ENCODE measurements at places on chromosomes 4 and X.

DNA sequence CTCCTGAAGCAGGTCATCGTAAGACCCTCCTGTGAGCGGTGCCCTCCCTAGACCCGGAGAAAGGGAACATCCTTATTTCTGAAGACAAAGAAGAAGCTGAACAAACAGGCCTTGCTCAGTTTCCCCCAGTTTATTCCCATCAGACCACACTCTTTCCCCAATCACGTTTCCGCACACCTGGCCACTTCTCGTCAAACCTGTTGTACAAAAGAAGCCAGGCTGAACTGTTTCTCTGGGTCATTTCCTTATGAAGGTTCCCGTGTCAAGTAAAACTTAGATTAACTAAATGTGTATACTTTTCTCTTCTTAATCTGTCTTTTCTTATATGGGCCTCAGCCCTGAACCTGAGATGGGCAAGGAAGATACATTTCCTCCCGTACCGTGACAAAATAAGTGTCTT lies 111.6 kb upstream of the ENPP6 start:
- no peak for DNase-seq

- no peak for DNase-seq
These were observed 372.7 kb downstream of the INPP4B start for GRCh38 chr4:142473218-142473959.

DNA sequence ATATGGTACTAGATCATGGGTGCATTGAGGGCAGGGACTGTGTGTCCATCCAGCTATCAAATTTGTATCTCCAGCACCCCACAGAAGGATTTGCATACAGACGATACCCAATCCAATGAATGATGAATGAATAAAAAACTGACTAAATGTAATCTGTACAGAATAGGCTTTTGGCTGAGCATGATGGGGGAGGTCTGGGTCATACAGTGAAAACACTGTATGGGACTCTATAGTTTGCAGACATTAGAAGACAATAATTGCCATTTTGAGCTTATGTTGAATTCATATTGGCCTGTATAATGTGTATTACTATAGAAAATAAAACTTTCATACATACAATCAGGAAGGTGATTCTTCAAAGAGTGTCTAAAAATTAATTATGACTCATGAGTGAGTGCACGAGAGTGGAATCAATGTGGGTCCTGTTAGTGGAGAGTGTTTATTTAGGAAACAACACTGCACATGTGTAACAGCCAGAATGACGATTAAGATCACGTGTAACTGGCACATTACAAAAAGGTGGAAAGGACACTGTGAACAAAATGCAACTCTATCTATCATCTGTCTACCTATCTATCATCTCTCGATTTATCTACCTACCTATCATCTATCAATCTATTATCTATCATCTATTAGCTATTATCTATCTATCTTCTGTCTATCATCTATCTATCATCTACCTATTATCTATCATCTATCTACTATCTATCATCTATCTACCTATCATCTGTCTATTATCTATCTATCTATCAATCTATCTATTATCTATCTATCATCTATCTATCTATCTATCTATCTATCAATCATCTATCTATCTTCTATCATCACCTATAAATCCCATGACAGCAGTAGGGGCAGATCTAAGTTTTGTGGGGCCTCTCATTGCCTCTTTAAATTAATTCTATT lies 201.3 kb downstream of the PTTG2 start:
- no peak for DNase-seq

DNA sequence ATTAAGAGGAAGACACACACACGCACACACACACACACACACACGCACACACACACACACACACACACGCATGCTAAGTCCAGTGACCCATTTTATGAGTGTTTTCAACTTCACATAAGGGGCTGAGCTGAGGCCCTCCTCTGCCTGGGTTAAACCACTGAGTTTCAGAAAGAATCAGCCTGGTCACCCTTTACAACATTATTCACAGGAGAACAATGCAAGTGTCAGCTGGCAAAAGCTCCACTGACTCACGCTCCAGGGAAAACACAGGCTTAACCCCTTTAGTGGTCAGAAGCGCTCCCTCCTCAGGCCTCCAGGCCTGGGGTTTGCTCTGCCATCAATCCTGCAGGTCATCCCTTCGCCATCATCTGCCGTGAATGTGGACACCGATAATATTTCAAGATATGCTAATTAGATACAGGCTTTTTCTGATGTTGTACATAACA lies 46.9 kb downstream of the ACOX3 start:
- no peak for DNase-seq

GRCh38 chr4:31415629-31416028 lies 695.5 kb downstream of the PCDH7 start:
- no peak for DNase-seq

- no peak for DNase-seq
These were observed 44.9 kb downstream of the ZNF182 start for GRCh38 chrX:47958761-47959342.

- DNase-seq: no peak
These were observed 60.5 kb upstream of the ADGRG2 start for GRCh38 chrX:19182785-19183184.

DNA sequence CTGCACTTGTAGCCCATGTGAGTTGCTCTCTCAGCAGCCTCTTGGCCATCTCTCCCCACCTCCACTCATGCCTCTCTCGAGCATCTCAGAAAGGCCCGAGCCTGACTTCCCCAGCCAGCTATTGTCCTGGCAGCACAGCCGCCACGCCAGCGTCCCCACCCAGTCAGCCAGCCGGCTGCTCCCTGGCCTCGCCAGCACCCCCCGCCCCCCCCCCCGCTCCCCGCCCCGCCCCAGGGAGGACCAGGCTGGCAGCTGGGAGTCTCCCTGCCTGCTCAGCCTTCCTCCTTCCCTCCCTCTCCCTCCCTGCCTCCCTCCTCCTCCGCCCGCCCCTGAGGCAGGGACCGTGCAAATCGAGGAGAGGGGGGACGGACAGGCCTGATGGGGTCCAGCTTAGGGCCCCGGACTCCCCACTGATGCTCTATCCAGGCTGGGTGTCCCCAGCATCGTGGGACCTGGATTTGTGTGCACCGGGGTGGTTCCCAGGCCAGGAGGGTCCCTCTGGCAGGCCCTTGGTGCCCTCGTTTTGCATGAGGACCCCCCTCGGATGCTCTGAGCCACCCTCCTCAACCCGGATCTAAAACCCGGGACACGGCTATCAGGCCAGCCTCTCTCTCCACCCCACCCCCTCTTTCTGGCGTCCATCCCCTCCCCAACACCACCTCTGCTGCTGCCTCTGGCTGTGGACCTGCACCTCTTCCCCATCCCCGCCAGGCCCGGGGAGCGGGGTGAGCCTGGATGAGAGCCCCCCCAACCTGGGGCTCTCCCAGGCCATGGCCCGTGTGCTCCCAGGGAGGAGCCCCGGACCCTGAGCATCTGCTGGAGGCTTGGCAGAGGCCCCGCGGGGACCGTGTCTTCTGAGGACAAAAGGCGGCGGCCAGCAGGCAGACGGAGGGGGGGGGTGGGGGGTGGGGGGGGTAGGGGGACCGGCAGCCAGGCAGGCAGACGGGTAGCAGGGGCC lies at the start of gene GPR173:
TSS of gene GPR173 (plus strand) at position 621 of the 958 bp plus-strand sequence. CDS start 27,833 bp downstream, outside the sequence.
- no peak for DNase-seq

- DNase-seq: no peak
These were observed 38.6 kb downstream of the UNC5C start for GRCh38 chr4:95510145-95510544.

GRCh38 chrX:29699239-29699638 lies 516.1 kb upstream of the MAGEB2 start:
- no peak for DNase-seq

GRCh38 chr4:146343199-146343598 lies 128.9 kb downstream of the REELD1 start:
- DNase-seq: no peak

GRCh38 chr4:110626532-110627153 lies 3.8 kb upstream of the PITX2 start:
- DNase-seq: no peak

- DNase-seq: no peak
These were observed 4.3 kb downstream of the SEPSECS start for GRCh38 chr4:25155947-25156346.

DNA sequence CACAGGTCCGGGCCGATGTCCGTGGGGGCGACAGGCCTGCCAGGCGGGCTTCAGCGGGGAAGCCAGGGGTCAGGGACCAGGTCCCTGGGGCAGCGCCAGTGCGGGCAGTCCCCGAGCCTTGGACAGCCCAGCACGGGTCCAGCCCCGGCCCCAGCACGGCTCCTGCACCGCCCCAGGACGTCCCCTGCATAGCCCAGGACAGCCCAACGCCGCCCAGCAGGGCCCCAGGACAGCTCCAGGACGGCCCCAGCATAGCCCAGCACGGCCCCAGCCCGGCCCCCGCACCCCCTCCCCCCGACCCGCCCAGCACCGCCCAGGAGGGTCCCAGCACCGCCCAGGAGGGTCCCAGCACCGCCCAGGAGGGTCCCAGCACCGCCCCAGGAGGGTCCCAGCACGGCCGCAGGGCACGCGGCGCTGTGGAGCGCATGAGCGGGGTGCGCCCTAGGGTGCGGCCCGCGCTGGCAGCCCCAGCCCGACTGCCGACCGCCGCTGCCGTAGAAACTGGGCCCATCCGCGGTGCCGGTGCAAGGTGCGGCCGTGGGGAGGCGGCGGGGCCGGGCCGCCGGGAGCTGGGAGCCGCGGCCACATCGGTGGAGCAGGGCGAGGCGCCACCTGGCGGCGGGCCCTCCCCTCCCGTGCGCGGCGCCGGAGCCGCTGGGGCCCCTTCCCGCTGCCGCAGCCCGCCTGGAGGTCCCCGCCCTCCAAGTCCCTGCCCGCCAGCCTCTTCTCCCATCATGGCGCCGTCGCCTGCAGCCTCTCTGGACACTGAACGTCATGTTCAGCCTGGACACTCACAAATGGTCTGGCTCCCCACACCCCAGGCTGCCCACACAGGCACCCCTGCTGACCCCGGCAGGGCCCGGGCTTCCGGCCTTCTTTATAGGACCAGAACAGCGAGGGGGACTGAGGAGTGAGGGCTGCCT lies 106.8 kb upstream of the NKX1-1 start:
- DNase-seq: peak; percentile 20

DNA sequence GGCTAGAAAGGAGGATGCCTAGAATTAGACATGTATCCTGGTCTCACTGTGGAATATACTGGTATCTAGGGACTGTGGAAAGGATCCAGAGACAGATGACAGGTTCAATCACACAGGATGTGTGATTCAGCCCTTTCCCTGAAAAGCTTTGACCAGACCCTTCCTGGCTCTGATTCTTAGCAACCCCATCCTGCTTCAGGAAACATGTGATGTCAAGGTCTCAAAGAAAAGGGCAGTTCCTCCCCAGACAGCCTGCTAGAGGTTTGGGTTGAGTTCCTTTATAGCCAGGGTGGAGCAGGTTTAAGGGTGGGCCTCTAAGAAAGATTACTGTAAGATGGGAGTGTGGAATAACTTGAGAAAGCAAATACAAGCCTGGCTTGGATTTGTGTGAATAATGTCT lies 3.0 kb downstream of the BMP15 start:
- DNase-seq: no peak

GRCh38 chr4:18051281-18051680 lies 29.7 kb upstream of the LCORL start:
- no peak for DNase-seq

DNA sequence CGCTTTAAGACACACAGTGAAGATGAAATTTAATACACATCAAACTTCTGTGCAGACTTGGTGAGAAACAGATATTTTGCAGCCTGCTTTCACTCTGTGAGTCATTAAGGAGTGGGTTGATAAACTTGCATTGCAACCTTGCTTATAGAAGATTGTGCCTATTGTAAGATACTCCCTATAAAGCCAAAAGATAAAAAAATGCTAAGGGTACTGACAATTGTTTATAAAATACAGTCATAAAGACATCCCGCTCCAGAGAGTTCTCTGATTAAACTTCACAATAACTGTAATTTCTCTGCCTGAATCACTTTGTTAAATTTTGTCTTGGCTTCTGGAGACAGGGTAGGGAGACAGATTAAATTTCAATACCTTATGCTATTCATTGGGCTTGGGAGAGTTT lies 49.1 kb downstream of the GALNT7 start:
- DNase-seq: no peak

DNA sequence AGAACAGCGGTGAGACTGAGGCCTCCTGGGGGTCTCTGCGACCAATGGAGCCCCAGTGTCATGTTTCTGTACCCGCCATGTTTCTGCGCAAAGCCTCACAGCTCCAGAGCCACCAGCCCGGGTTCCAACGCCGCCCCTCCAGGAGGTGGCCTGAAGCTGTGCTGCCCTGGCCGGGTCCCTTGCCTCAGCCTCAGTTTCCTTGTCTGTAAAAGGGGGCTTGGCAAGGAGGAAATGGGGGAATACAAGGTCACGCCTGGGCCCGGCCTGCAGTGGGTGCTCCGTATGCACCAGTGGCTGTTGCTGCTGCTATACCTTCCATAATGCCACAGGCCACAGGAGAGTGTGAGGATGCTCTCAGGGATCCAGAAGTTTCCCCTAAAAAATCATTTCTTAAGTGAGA lies 229.5 kb downstream of the AFAP1 start:
- DNase-seq: no peak

DNA sequence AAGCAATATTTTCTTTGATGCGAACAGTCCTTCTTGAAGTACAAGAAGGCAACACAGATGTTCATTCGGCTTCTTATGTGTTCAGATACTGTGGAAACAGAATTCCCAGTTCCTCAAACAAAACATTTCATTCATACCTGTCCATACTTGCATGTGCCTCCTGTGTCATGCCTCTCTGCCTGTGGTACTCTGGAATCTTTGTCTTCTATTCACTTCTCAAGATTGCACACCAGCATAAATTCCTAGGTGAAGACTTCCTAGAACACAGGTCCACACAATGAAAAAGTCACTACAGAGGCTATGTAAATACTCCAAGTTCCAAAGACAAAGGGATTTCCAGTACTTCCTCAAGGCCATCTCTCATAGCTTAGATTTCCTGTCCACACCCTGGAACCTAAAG lies 367.2 kb downstream of the AFF2 start:
- DNase-seq: no peak

DNA sequence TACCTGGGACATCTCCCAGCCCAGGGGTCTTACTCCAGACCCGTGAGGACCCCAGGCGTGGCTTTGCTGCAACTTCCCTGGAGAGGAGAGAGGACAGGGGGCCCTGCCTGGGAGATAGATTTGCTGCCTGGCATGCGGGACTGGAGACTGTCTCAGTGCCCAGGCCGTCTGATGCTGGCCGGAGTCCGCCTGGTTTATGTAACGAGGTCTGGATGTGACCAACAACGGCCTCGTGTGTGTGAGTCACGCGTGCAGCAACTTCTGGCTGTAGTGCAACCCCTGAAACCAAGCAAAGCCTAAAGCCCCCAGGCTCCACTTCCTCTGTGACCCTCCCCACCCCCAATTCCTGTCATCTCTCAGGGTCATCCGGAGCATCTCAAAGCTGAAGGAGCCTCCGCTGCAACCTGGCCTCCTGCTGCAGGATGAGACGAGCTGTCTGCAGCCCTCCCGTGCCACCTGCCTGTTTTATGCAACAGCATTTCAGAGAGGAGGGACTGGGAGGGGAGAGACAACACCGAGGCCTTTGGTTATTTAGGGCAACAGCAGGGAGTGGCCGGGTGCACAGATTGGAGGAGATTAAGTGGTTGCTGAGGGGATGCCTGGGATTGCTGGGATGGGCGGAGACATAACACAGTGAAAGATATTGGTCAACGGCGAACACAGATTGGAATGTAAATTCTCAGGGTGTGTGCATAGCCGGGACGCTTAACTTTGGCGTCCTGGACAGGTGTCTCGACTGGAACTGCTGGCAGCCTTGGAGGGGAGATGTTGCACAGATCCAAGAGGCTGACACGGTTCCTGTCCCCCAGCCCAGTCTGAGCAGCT lies 16.0 kb downstream of the XG start:
- DNase-seq: no peak

- DNase-seq: no peak
These were observed 52.7 kb downstream of the ACOX3 start for GRCh38 chr4:8387615-8388527.

- no peak for DNase-seq
These were observed 36.7 kb downstream of the NDST4 start for GRCh38 chr4:115076691-115077090.

Data from activated CD8-positive, alpha-beta memory T cell treated with anti-CD3 and anti-CD28 coated beads for 48 hours (primary cell).